ENCODE measurements at places on chromosomes 4 and X. TPM values are rescaled to one million over a fixed set of nuclear protein-coding genes. Genes with fewer than 3 reads are reported as not detected.
A peak's percentile ranks its signal among the peaks of the same experiment; 100 is the strongest.

- H3K27me3 ChIP-seq: no peaks in the 10 kb centered on the region
- peaks cover 12% of the 10 kb centered on the region for H3K4me1 ChIP-seq
- DNase-seq: no peak
- H3K36me3 ChIP-seq: no peaks in the 10 kb centered on the region
- no peak overlapping the region for H3K4me3 ChIP-seq
These were observed 41.6 kb upstream of the IGSF1 start for GRCh38 chrX:131330735-131331134.

DNA sequence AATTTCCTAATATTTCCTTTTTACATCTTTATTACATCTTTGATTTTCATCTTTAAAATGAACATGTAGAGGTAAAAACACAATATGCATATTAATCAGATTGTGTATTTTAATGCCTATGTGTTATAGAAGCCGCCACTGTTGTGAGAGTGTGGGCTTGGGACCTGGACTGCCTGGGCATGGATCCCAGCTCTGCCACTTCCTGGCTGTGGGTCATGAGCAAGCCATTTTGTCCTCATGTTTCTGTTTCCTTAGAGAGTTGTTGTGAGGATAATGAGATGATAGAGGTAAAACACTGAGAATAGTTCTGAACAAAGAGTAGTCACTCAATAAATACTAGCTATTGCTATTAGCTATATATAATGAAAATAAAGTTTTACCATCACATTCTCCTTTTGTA is 38.4 kb upstream of the SCOC start:
- H3K4me3 ChIP-seq: no peak overlapping the region
- H3K27me3 ChIP-seq: no peaks in the 10 kb centered on the region
- no peaks in the 10 kb centered on the region for H3K36me3 ChIP-seq
- DNase-seq: no peak

Gene BTK
- not detected for total RNA-seq

DNA sequence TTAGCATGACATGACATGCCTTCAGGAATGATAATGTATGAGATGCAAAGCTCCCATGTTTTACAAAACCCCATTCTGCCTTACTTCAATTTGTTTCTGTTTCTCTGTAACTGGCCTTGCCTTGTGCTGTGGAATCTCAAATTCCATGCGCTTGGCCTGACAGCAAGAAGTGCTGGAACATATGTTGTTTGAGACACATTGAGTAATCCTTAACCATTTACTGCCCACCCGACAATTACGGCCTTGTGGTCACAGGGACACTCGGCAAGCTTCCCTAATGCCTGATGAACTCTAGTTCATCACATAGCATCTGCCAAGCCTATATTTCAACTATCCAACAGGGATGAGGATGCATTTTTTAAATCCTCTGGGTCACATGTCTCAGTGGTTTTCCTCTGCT is 226.4 kb upstream of the CASK start:
- H3K27ac ChIP-seq: no peak overlapping the region
- H3K4me1 ChIP-seq: no peaks in the 10 kb centered on the region
- DNase-seq: no peak
- H3K27me3 ChIP-seq: no peaks in the 10 kb centered on the region
- no peaks in the 10 kb centered on the region for H3K36me3 ChIP-seq

- DNase-seq: peak; percentile 95
- no peaks in the 10 kb centered on the region for H3K36me3 ChIP-seq
- peak overlapping the region; percentile 93 for H3K27ac ChIP-seq
- no peaks in the 10 kb centered on the region for H3K27me3 ChIP-seq
- peaks cover 89% of the 10 kb centered on the region for H3K4me1 ChIP-seq
These were observed 204.8 kb upstream of the RPS6KA3 start for GRCh38 chrX:20471483-20471882.

DNA sequence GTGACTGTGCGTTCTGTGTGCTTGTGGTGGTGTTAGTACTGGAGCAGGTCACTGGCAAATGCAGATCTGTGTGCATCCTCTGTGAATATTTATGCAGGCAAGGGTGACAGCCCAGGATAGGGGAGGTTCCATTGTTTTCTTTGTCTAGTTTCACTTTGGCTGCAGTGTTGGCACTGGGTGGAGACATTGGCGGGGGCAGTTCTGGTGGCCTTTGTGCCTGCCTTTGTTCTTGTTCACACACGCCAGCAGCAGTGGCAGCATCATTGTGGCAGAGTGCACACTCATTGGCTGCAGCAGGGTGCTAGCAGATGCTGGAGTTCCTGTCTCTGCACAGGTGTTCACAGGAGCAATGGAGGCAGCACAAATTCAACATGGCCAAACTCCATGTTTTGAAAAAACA is 495.3 kb downstream of the UBE2NL start:
- H3K36me3 ChIP-seq: no peaks in the 10 kb centered on the region
- no peak overlapping the region for H3K27ac ChIP-seq
- no peak overlapping the region for H3K4me3 ChIP-seq
- no peak for DNase-seq
- H3K27me3 ChIP-seq: no peaks in the 10 kb centered on the region

Gene NRK
- total RNA-seq: not detected

Gene ODAPH
- not detected for total RNA-seq

DNA sequence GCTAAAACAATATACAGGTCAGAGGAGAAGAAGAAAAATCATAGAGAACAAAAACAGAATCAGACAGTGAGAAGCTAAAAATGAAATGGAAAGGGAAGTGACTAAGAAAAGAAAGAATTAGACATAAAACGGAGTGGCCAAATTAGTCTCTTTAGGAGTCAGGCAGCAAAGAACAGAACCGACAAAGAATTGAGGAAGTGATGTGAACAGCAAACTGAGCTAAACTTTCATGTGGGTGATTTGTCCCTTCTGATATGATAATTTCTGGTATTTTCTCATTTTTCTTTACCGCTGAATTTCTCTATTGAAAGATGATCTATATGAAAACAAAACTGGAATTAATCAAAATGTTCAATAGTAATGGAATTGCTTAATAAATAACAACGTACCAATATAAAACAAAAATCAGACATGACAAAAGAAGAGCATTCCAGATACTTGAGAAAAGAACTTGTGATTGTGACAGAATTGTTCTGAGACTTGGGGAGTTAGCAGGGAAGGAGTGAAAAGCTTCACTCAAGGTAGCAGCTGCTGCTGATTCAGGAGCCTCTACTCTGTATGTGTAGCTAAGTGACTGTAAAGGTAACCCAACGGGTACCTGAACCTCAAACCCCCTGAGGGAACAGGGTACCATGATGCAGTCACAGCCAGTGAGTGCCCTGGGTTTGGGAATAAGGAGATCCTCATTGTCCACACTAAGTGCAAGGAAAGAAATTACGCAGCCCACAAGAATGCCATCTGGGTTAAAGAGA is 8.8 kb downstream of the TAPT1 start:
- H3K36me3 ChIP-seq: peaks cover 1% of the 10 kb centered on the region
- no peaks in the 10 kb centered on the region for H3K27me3 ChIP-seq
- no peak overlapping the region for H3K27ac ChIP-seq
- peaks cover 22% of the 10 kb centered on the region for H3K4me1 ChIP-seq
- no peak for DNase-seq

Gene DIPK2B
- not detected for total RNA-seq

DNA sequence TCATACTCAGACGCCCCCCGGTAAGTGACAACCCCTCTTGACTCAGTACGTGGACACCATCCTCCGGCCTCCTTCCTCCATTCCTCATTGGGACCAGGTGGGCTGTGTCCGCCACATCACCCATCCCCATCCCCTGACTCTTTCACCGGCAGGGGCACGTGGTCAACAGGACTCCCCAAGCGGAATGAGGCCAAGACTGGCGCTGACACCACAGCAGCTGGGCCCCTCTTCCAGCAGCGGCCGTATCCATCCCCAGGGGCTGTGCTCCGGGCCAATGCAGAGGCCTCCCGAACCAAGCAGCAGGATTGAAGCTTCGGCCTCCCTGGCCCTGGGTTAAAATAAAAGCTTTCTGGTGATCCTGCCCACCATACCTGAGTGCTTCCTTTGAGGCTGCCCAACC is 5.0 kb downstream of the PQBP1 start:
- no peak for DNase-seq
- no peak overlapping the region for H3K4me3 ChIP-seq
- peaks cover 10% of the 10 kb centered on the region for H3K4me1 ChIP-seq
- no peaks in the 10 kb centered on the region for H3K27me3 ChIP-seq
- H3K27ac ChIP-seq: no peak overlapping the region
- peaks cover 13% of the 10 kb centered on the region for H3K36me3 ChIP-seq

- H3K36me3 ChIP-seq: no peaks in the 10 kb centered on the region
- H3K4me1 ChIP-seq: peaks cover 6% of the 10 kb centered on the region
- H3K27ac ChIP-seq: no peak overlapping the region
- H3K4me3 ChIP-seq: no peak overlapping the region
These were observed 115.2 kb upstream of the KIT start for GRCh38 chr4:54542540-54543041.

Gene CORIN
- 0.11 TPM for total RNA-seq

DNA sequence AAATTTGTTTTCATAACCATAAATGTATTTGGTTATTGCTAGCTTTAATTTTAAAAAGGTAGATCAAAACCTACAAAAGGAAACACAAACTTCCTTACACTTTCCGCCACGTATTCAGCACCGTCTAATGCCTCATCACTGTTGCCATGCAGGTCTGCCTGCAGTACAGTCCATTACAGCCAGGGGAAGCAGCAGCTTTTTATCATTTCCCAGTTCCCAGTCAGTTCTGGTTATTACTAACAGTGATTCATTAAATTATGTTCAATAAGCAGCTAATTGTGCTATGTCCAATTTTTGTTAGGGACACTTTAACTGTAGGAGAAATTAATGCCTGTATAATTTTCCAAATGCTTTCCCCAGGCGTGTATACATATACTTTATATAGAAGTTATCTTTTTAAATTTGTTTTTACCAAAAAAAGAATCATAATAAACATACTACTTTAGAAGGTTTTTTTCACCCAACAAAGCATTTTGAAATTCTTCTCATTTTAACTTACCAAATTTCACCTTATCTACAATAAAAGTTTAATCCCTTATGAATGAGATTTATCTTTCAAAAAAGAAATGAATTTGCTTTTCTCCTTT is 93.3 kb downstream of the ANXA3 start:
- H3K4me3 ChIP-seq: no peak overlapping the region
- H3K36me3 ChIP-seq: no peaks in the 10 kb centered on the region
- no peak overlapping the region for H3K27ac ChIP-seq
- no peaks in the 10 kb centered on the region for H3K27me3 ChIP-seq

GRCh38 chr4:80140194-80140593 is 57.1 kb upstream of the PRDM8 start:
- DNase-seq: no peak
- no peaks in the 10 kb centered on the region for H3K36me3 ChIP-seq

GRCh38 chr4:128665514-128665913 is 144.0 kb upstream of the JADE1 start:
- no peak for DNase-seq
- H3K36me3 ChIP-seq: no peaks in the 10 kb centered on the region
- H3K4me3 ChIP-seq: no peak overlapping the region
- H3K4me1 ChIP-seq: no peaks in the 10 kb centered on the region

Gene CCDC110
- not detected for total RNA-seq

DNA sequence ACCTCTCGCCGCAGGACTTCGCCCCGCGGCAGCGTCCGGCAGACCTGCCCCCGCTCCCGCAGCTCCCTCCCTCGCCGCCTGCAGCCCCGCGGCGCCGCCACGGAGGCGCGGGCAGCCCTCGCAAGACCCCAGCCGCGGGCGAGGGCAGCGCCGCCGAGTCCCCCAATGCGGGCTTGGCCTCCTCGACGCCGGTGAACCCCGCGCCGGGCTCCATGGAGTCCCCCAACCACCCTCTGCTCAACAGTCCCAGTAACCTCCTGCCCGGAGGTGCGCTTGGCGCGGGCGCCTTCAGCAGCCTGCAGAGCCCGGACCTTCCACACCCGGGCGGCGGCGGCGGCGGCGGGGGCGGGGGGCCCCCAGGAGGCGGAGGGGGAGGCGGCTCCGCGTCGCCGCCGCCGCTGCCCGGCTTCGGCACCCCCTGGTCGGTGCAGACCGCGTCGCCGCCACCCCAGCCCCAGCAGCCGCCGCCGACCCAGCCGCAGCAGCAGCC is 1.2 kb downstream of the CPEB2 start:
- H3K4me1 ChIP-seq: peaks cover 13% of the 10 kb centered on the region
- H3K36me3 ChIP-seq: no peaks in the 10 kb centered on the region
- no peaks in the 10 kb centered on the region for H3K27me3 ChIP-seq
- peak overlapping the region; percentile 81 for H3K4me3 ChIP-seq
- peak overlapping the region; percentile 97 for H3K27ac ChIP-seq
- DNase-seq: no peak

- H3K4me3 ChIP-seq: no peak overlapping the region
- no peak overlapping the region for H3K27ac ChIP-seq
- no peaks in the 10 kb centered on the region for H3K36me3 ChIP-seq
- H3K4me1 ChIP-seq: no peaks in the 10 kb centered on the region
These were observed 66.6 kb downstream of the ENOX2 start for GRCh38 chrX:130836447-130836846.

GRCh38 chrX:94454606-94455005 is 780.6 kb downstream of the FAM133A start:
- H3K4me3 ChIP-seq: no peak overlapping the region
- H3K36me3 ChIP-seq: no peaks in the 10 kb centered on the region
- no peak overlapping the region for H3K27ac ChIP-seq

DNA sequence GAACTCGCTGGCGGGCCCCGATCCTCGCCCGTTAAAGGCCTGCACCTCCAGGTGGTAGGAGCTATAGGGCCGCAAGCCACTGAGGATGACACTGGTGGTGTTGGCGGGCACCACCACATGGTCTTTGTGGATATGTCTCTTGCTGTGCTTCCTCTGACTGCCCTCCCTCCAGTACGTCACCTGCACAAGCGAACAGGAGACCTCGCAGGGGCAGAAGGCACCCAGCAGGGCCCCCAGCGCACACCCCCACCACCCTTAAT is 20.7 kb downstream of the L1CAM start:
- DNase-seq: no peak
- H3K36me3 ChIP-seq: no peaks in the 10 kb centered on the region
- no peaks in the 10 kb centered on the region for H3K4me1 ChIP-seq

DNA sequence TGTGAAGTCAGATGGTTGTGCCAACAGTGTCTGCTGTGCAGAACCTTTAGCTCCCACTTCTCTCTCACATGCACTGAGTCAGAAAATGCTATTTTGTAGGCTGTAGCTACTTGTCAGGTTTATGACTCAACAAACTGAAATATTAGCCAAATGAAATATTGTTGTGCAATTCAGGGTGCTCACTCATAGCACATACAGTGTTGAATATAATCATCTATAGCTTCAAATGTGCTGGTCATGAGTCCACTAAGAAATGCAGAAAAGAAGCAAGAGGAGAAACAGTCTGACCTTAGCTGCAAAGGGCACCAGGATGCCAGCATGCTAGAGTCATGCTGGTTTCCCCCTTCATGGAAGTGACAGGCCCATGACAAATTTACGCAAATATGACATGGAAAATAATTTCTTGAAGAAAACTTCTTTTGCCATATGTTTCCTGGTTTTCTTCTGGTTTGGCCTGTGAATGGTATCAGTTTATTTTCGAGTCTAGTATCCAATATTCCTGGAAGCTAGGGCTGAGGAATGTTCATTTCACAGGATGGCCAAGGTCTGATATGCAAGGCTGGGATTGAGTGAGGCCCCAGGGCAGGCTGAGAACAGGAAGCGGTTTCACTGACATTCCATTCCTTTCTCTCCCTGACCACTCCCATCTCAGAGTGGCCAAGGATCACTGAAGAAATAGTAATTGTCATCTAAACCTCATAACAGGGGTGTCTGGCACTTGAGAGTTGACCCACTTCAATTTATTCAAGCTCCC is 10.3 kb upstream of the CXCL2 start:
- H3K36me3 ChIP-seq: no peaks in the 10 kb centered on the region
- DNase-seq: no peak
- peaks cover 10% of the 10 kb centered on the region for H3K4me1 ChIP-seq
- H3K27ac ChIP-seq: no peak overlapping the region
- no peak overlapping the region for H3K4me3 ChIP-seq

Gene CXCL11
- not detected for total RNA-seq

GRCh38 chr4:27000820-27001219 is 140.2 kb downstream of the STIM2 start:
- no peaks in the 10 kb centered on the region for H3K36me3 ChIP-seq
- no peak for DNase-seq
- H3K4me1 ChIP-seq: no peaks in the 10 kb centered on the region
- H3K4me3 ChIP-seq: no peak overlapping the region
- no peaks in the 10 kb centered on the region for H3K27me3 ChIP-seq

Data from HepG2 (cell line).